Hypothalamus (tissue), 51 donors: ENCODE measurements at places on chromosomes 3 and 15.

- no peak for DNase-seq
Observed at GRCh38 chr3:148720873-148721272, 23.2 kb downstream of the AGTR1 start.

DNA sequence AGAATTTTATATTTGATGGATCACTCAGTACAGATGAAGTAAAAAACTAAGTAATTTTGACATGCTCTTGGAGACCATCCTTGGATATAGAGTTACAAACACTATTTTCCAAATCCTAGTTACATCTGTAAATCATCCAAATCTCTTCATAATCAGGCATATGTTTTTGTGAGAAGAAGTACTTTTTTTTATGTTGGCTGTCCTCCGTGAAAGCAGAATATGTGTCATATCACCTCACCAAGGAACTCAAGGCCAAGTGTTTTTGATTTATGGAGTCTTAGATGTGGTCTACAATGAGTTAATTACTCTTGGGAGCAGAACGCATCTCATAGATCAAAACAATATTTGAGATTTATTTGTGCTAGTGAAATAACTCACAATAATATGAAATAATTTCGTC, 416.5 kb upstream of the TGFBR2 start:
- DNase-seq: no peak

GRCh38 chr15:98874773-98875172, 132.8 kb downstream of the PGPEP1L start:
- no peak for DNase-seq

DNA sequence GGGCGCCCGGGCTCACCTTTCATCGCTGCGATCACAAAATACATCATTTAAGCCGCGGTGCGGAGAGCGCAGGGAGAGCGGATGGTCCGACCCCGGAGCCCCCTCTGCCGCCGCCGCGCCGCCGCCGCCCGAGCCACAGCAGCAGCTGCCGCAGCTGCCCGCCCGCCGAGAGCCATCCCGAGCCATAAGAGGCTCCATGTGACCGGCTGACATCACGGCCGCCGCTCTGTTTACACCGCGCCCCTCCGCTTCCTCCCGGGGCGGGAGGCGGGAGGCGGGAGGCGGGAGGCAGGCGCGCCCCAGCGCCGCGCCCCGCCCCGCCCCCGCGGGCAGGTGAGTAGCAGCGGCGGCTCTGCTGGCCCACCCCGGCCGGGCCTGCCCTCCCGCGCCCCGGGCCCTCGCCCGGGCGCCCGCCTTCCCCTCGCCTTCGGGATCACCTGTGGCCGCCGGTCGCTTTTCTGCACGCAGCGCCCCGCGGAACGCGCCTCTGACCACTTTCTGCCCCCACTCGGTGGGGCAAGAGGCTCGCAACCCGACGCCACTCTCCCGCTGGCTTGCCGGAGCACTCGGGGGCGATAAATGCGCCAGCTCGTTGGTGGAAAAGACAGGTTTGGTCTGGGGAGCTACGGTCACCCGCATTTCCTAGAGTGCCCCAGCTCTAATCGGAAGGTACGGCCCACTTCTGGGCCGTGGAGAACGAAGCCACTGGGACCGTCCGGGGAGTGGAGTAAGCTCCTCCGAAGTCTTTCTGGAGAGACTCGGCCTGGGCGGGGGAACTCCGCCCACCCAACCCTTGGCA, 113.6 kb upstream of the ICE2 start:
- DNase-seq: peak; percentile 55

- DNase-seq: no peak
Observed at GRCh38 chr15:43998607-43999006, 171.8 kb downstream of the WDR76 start.

DNA sequence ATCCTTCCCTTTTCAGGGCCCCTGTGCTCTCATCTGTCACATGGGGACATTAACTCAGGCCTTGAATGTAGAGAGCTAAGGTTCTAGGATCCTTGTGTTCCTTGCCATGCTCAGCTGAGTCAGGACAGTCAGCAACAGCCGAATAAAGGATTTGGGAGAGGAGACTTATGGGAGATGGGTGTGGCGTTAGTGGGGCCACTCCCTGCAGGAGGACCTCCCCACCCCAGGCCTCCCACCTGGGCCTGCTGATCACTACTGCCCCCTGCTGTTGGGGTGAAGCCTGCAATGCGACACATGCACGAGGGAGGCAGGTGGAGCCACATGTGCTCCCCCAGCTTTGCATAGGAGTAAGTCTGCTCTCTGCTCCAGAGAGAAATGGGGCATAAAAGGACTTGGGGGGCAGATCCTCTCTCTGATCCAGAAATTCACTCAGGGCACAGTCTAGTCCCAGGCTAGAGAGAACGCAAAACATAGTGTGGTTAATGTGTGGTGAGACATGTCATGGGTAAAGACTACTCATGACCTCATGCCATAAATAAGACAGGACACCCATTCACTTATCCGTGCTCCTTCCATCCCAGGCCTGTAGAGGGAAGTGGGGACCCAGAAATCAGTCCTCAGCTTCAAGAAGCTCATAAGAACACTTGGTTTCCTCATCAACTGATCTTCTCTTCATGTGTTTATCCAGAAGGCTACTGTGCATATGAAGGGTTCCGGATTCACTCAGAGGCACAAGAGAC, 19.4 kb downstream of the RBP1 start:
- DNase-seq: no peak

- no peak for DNase-seq
Observed at GRCh38 chr3:136193278-136194054, 2.7 kb downstream of the MSL2 start.

- no peak for DNase-seq
Observed at GRCh38 chr3:54861248-54862067, 66.4 kb downstream of the LRTM1 start.

GRCh38 chr15:74209560-74209958, 7.0 kb upstream of the STRA6 start:
- DNase-seq: no peak

- DNase-seq: no peak
Observed at GRCh38 chr15:88663141-88663621, 24.4 kb downstream of the ISG20 start.

DNA sequence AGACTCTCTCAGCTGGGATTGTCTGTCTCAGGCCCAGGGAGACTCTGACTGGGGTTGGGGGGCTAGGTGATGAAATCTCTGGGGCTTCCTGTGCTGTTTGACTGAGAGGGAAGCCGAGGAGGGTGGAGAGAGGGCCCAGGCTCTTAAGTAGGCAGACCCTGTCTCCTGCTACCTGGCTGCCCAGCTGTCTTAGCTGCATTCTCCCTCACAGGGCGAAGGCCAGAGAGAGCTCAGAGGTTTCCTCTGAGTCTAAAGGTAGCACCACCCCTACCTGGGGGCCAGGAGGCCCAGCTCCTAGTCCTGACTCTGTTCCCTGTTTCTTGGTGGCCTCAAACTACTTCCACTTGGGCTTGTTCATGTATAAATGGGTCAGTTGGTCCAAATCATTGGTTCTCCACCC, 24.4 kb downstream of the SMAD6 start:
- no peak for DNase-seq

GRCh38 chr3:165653130-165653778, 184.0 kb downstream of the BCHE start:
- no peak for DNase-seq

DNA sequence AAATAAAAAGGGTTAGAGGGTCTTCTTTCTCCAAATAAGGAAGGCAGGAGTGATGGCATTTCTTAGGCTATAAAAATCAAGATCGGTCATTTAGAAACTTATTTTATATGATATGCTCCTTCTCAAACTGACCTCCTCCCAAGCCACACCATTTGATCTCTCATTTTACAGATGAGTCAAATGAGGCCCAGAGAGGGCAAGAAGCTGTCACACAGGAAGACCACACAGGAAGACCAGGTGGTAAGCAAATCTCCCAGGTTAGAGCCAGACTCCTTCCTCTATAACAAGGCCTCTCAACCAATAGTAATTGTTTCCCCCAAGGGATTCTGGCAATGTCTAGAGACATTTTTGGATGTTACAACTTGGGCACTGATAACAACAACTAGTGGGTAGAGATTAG, 13.8 kb downstream of the TLE3 start:
- no peak for DNase-seq

- DNase-seq: no peak
Observed at GRCh38 chr3:53346514-53346913, 829 bp downstream of the DCP1A start.

DNA sequence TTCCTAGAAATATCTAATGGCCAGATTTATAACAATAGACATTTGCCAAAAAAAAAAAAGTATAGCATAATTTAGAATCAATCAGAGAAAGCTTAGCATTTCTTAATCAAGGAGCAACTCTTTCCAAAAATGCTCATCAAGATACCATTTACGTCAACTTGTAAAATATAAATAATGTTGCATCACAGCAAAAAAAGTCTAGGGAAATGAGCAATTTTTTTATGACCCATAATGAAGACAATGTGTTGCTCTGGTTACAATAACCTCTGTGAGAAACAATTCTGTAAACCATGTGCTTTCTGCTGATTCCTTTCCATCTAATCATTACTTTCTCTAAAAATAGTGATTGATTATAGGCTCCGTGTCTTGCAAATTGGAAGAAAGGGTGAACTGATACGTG, 36.3 kb downstream of the KBTBD8 start:
- no peak for DNase-seq

GRCh38 chr3:39934696-39935095, 125.3 kb downstream of the MYRIP start:
- DNase-seq: no peak

DNA sequence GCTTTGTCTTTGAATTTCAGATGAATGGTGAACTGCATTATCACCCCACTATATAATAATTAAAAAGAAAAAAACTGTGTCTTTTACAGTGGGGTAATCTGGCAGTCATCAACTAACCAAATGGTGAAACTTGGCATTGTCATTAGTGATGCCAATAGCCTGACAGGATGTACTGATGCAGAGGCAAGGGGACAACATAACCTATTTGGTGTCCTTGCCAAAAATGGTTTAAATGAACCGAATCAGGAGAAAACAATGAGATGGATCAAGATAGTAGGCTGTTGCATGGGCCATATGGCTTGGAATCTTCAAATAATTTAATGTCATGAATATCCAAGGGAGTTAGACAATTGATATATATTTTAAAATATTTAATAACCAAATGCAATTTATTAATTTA, 738.7 kb downstream of the FHIT start:
- DNase-seq: no peak

GRCh38 chr15:91306144-91306543, 206.1 kb downstream of the SV2B start:
- DNase-seq: no peak

GRCh38 chr3:69251078-69251805, 128.8 kb upstream of the LMOD3 start:
- DNase-seq: no peak

DNA sequence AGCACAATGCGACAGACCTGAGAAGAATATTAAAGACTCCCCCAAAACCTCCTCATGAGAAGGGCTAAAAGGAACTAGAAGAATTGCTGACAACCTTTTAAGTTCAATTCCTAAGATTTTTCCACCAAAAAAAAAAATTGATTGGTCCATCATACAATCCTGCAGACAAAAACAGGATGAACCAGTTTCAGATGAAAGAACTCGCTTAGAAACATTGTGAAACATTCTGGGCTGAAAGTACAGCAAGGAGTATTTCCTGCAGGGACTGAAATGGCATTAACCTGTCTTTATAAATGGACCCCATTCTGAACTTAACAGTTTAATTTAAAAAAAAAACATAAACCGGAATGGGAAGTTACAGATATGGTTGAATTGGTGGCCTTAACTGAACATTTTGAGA, 96.0 kb upstream of the FAM174B start:
- DNase-seq: no peak

GRCh38 chr3:3053974-3054373, 56.2 kb downstream of the IL5RA start:
- no peak for DNase-seq

DNA sequence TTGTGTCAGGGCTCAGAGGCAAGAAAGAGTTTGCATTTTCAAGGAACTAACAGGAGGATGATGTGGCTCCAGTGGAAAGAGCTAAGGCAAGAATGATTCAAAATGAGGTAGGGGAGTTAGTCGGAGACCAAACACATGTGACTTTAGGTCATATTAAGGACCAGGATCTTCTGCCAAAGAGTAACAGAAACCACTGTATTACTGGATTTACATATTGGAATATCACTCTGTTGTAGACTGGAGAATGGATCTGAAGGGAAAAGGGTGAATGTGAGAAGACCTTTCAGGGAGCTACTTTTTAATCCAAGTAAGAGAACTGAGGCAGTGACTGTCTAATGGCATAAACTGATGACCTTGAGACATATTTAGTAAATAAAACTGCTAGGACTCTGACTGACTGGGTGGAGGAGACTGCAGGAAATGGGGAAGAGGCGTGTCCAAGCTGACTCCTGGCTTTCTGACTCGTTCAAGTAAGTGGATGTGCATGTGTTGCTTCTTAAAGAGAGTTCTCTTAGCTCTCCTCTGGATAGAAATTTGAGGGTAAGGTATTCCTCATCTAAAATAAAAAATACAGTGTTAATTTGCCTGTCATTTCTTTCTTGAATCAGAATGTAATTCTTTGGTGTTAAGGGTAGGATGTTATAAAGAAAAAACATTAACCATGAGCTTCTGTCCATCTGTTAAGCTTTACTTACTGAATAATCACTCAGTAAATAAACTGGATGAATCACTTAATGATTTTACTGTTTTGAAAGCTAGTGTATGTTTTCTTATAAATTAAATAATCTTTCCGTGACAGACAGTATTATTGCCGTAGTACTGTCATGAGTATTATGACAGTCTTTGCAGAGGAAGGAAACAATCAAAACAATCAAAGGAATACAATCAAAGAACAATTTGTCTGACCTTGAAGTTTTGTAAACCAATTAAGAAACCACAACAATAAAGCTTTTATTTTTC, 58.3 kb upstream of the CFAP20DC start:
- no peak for DNase-seq

GRCh38 chr3:13550423-13550690, 1.4 kb downstream of the FBLN2 start:
- DNase-seq: no peak

DNA sequence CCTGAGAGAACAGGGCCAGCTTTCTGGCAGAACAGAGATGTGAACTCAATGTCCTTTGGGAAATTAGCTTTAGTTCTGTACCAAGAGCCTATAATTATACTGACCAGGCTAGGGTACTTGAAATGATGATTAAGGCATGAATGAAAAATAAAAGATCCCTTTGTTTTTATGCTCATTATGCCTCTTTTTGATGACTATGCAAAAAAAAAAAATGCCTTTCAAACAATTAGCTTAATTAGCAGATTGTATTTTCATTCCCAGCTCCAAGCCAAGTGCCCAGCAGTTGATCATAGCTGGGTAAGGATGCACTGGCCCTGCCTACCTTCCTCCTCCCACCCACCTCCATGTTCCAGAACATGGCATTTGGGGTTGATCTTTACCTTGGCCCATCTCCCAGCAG, 56.8 kb downstream of the LYZL4 start:
- DNase-seq: no peak

- DNase-seq: no peak
Observed at GRCh38 chr3:48650723-48651122, 12.0 kb downstream of the CELSR3 start.

DNA sequence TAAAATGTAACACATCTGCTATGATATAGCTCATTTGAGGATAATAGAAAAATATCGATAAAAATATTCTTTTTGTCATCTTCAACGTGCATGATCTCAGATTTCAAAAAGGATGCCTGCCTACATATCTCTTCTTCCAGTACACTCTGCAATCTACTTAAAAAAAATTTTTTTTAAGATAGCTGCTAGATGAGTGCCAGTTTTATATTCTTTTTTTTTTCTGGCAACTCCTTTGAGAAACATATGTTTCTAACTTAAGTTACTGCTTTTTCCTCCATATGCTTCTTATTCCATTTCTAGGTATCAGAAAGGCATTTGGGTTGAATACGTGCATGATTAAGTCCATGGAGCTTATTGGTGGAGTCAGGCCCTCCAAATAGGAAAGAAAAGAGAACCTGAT, 160.4 kb downstream of the PPM1L start:
- DNase-seq: no peak
